ENCODE measurements at places on chromosomes 4 and X.

DNA sequence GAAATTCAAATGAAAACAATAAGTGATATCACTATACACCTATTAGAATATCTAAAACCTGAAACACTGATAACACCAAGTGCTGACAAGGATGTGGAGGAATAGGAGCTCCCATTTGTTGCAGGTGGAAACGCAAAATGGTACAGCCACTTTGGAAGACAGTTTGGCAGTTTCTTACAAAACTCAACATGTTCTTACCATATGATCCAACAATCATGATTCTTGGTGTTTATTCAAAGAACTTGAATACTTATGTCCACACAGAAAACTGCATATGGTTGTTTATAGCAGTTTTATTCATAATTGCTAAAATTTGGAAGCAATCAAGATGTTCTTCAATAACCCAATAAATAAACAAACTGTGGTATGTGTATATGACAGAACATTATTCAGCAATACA, 107.9 kb downstream of the FHDC1 start:
- DNase-seq = no peak

DNA sequence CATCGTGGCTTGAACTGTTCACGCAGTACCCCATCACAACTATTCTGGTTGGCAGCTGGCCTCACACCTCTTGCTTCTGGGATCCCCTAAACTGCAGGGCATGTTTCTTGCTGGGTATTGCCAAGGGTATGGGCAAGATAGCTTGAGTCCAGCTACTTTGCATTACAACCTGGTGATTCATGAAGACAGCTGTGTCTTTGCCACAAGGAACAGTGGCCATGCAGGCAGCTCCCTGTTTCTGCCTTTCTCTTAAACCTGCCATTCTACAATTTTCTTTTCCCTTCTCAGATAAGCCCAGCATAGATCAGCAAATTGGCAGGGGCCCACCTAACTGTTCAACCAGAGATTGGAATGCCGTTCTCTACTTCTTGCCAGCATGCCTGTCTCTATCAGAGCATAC, 42.8 kb downstream of the TENM3 start:
- DNase-seq = no peak

DNA sequence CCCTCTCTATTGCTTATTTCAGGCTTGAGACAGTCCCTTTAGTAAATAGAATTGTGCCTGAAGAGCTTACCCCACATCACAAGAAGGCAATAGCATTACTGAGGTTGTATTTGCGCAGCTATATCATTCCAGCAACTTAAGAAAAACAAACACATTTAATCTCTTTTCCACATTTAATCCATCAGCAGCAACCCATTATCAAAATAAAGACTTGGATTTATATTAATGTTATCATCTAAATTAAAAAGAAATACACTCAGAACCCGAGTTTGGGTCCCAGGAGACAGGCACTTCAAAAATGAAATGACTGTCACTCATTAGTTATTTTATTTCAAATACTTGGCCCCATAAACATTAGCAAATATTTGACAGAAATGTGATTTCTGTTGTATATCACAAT, 10.4 kb downstream of the TFDP3 start:
- DNase-seq = no peak

GRCh38 chrX:71540801-71541200, 7.9 kb downstream of the OGT start:
- DNase-seq = no peak

Data from AG04450 (cell line).